ENCODE measurements at places on chromosomes 6 and 20.
A peak's percentile ranks its signal among the peaks of the same experiment; 100 is the strongest.

- no peak for DNase-seq
These were observed 65.9 kb downstream of the BFSP1 start for GRCh38 chr20:17465236-17465635.

- no peak for DNase-seq
These were observed 173.6 kb upstream of the ARG1 start for GRCh38 chr6:131399433-131399832.

DNA sequence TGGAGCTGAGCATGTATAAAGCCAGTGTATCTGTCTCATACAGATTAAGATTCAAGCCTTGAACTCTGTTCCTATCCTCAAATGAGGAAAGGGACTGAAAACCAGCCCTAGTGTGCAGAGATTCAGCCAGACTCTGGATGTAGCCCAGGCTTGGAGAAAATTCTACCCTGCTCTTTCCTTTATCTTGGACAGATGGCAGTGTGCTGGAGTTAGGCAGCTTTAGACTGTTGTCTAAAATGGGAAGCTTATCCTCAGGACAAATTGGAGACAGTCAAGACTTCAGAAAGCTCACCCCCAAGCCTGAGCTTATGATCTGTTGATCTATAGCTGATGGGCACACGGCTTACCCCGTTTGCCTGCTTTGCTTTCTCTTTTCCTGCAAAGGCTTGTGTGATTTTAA is 1057.6 kb downstream of the KIF16B start:
- DNase-seq, result no peak

DNA sequence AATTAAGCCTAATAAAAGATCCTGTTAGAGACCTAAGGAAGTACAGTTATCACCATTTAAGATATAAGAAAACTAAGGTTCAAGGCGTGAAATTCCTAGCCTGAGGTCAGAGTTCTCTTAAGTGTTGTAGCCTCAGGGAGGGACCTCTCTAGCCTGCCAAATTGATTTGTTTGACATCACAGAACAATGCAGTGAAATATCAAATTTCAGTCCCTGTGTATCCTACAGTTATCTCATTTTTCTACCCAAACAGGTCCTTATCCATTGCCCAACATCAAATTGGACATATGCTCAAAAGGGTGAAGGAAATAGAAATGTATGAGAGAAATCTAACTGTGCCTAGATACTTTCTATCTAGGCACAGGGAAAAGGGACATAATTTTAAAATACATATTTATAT is 63.0 kb downstream of the NCOA7 start:
- DNase-seq, result no peak

DNA sequence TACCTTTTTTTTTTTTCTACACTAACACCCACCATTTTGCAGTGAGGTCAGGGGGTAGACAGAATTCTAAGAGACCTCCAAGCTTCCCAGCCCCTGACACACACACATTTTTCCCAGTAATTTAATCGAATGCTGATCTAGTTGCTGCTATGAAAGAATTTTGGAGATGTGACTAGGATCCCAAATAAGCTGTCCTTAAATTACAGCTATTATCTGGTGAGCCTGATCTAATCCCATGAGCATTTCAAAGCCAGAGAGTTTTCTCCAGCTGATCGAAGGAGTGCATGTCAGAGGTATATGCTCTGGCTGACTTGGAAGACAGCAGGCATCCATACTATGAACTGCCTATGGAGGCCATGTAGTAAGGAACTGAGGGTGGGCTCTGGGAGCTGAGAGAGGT is 503.8 kb upstream of the MARCKS start:
- peak; percentile 55 for DNase-seq

- DNase-seq, result no peak
These were observed 1.4 kb upstream of the CDKAL1 start for GRCh38 chr6:20532881-20533280.

DNA sequence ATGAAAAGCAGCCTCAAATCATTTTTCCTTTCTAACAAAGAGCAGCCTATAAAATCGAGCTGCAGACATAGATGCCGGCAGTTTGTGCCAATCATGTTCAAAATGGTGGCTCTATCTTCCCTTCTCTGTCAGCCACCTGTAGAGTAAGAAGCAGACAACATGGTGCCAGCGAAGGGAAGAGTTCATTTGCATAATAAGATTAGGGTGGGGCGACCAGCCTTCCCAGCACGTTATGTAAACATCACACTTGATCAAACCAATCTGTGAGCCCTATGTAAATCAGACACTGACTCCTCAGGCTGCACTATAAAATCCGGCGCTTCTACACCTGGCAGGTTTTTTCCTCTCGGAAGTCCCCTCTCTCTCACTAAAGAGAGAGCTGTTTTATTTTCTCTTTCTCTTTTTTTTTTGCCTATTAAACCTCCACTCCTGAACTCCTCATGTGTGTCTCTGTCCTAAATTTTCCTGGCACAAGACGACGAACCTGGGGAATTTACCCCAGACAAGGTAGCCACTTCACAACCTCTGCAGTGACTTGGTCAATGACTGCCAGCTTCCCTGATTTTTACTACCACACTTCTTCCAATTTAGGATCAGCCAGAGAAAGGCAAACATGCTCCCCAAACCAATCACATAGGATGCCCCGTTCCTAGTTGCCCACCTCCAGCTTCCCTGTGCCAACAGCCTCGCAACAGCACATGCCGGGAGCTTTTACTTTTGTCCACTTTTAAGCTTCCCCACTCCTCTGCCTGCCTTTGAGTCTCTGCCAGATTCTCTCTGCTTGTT is 12.9 kb downstream of the TPMT start:
- no peak for DNase-seq

- no peak for DNase-seq
These were observed 161.1 kb downstream of the DLL1 start for GRCh38 chr6:170129691-170130171.

- peak; percentile 48 for DNase-seq
These were observed 800 bp downstream of the RWDD2A start for GRCh38 chr6:83193747-83194566.

- DNase-seq, result no peak
These were observed 13.9 kb downstream of the JARID2 start for GRCh38 chr6:15259766-15260098.

GRCh38 chr6:40411881-40412280 is 175.3 kb downstream of the LRFN2 start:
- no peak for DNase-seq

DNA sequence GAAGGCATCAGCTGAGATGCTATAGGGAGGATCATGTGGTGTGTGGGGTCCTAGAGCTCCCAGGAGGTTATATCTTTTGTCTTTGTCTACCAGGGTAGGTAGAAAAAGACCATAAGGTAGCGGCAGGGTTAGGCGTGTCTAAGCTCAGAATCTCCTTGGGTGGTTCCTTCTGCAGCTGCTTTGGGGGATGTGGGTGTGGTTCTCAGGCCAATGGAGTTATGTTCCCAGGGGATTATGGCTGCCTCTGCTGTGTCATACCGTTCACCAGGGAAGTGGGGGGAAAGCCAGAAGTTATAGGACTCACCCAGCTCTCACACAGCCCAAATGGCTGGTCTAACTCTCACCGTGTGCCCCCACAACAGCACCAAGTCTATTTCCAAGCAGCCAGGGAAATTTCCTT is 107.4 kb upstream of the ADGRB3 start:
- DNase-seq, result no peak

- DNase-seq, result peak; percentile 2
These were observed 1187.5 kb downstream of the HACE1 start for GRCh38 chr6:103672169-103672568.

- DNase-seq, result no peak
These were observed 145.3 kb downstream of the KHDC1L start for GRCh38 chr6:73079978-73080377.

DNA sequence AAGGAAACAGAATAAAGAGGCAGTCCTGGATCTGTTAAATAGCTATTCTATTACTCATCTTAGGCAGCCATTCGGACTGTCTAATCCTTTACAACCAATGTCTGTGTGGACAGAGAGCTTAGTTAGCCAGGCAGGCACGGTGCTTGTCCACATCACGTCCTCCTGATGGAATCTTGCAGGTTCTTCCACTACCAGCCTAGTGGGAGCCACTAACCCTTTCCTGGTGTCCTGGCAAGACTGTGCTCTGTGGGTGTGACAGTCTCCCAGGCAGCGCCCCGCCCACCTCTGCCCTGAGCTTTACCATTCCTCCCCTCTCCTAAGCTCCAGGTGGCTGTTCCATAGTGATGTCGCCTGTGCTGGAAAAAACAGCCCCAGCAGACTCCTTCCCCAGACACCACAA is 78.3 kb upstream of the CLDN20 start:
- peak; percentile 46 for DNase-seq

GRCh38 chr6:52013035-52013434 is 74.4 kb downstream of the PKHD1 start:
- no peak for DNase-seq

DNA sequence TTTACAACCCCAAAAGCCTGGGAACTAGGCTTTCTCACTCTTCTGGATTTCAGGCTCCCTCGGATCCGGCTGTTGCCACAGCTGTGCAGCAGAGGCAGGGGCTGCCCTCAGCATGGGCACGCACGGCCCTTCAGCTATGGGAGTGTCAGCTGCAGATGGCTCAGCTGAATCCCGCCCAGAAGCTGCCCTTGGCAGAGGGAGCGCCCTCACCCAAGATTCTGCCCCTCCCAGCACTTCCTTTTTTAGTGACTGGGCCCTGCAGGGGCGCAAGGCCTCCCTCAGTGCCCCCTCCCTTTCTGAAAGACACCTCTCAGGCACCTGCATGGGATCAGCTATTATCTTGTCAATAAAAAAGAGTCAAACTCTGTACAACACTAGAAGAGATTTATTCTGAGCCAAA is 67.9 kb upstream of the THBS2 start:
- no peak for DNase-seq

- DNase-seq, result no peak
These were observed 118.2 kb upstream of the PRSS16 start for GRCh38 chr6:27129095-27129815.
